ENCODE measurements at places on chromosomes 4 and X.

DNA sequence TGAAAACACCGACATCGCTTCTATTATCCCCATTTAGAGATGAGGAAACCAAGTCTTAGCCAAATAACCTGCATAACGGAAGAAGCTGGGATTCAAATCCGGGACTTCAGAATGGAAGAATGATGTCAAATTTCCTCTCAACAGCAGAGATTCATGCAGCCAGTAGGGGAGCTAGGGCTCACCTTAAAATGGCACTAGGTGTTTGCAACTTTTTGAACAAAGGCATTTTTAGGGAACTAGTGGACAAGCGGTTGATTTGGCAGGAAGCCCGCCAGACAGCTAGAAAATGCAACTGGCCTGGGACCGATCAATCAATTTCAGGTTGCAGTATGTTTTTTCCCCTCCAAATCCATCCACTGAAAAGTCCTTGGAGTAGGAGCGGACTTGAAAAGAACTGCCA is 224.2 kb downstream of the PTTG2 start:
- DNase-seq = no peak

GRCh38 chr4:8185930-8186329 is 13.2 kb upstream of the SH3TC1 start:
- no peak for DNase-seq

DNA sequence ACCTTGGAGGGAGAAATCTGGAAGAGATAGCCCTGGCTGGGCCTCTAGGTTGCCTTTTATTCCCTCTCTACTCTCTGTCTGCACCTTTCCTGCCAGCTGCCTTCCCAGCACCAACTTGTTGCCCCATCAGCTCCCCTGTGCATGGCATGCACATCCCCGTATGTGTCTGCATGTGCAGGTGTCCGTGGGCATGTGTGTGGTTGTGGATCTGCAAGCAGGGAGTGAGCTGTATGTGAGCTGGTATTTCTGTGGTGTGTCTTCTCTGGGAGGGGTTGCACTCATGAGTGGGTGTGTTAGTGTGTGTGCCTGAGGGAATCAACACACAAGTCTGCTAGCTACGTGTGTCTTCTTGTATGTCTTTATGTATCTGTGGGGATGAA is 9.9 kb downstream of the L1CAM start:
- DNase-seq = no peak

DNA sequence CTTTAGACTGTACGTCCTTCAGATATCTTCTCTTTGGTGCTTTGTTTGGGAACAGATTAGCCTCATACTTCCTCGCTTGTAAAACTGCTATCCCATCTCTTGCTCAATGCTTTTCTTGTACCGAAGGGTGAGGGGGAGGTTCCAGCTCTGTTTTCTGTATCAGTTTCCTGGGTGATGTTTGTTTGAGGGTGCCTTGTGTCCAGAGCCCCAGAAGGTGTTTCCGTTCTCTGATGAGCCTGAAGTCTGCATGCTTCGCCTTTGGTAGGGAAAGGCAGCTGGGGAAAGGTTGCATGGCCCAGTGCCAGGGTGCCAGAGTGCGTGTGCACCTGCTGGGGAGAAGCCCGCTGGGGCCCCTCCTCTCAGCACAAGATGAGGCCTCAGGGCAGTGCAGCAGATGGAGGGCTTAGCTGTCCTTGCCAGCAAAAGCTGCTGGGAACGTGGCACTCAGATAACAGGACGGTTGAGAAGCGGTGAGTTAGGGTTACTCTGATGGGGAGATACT is 73.7 kb downstream of the TBL1X start:
- DNase-seq = no peak

DNA sequence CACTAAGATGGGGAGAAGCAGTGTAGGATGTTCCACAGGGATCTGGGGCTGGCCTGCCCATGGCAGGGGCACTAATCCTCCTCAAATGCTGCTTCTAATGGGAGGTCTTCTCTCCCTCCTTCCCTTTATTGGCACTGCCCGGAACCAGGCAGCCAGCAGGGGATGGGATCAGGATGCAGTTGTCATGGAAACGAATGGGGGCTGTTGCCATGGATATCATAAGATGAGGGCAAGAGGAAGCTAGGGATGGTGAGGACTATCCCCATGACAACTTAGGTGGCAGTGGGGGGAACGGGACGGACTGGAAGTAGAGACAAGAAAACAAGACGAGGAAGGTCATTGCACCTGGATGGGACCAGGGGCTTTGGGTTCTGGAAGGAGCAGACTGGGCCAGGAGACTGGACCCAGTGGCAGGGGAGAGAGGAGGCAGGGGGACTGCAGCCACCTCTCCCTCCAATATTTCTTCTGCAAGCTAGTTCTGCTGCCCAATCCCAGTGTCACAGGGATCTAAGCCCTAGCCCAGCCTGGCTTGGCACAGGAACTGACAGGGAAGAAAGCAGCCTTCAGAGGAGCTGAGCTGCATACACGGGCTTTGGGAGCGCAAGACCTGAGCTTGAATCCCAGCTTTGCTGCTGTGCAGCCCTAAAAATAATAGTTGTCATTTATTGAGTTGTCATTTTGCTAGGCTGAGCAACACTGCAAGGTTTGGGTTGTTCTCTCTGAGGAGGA is 19.0 kb downstream of the IQSEC2 start:
- no peak for DNase-seq

DNA sequence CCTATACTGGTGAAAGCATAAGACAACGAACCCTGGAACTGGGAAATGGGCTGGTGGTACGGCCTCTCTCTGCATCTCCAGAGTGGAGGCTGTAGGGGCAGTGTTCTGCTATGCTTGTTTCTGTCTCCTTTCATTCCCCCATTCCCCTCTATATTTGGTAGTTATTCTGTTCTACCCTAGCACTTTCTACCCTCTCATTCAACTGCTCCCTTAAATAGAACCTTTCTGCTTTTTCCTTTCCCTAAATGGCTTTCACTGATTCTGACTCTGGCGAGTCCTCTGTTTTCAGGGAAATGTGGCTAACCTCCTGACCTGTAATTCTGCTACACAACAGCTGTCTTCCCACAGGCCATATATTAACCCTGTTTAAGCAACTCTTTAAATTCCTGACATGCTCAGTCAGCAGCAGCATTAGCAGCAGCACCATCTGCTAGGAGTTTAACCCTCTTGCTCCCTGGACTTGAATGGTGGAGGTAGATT is 94.2 kb downstream of the CXCL13 start:
- no peak for DNase-seq

DNA sequence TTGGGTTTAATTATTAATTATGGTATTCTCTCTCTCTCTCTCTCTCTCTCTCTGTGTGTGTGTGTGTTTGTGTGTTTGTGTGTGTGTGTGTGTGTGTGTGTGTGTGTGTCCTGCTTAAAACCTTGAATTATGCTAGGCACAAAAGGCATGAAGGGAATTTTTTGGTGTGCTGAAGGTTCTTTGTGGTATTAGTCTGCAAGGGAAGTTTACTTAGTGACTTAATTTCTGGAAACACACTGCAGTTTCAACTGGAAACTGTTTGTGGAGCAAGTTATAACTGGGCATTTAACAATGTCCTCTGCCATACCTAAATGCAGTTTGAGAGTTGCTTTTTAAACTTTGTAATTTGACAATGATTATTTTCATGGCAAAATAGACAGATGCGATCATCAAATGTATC is 111.7 kb downstream of the FRMPD4 start:
- no peak for DNase-seq

GRCh38 chr4:154781126-154781982 is at the start of gene RBM46:
Gene RBM46, plus strand, starts transcription at chr4:154781272. Its CDS starts 15,481 bp downstream, at chr4:154796753.
- DNase-seq = no peak

DNA sequence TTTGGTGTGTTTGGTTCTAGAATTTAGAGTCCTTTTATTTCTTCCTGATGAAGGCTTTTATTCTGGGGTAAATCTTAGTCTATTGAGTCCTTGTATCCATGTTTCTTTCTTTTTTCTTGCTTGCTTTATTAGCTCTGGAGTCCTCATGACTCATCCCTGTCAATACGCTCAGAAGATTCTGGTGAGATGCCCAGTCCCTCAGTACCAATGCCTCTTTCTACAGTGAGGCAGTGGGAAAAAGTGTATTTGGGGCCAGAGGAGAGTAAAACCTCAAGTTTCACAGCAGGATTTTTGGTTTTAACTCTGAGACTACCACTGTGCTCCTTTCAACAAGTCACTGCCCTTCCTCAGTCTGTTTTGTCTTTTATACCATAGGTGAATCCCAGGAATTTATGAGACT is 368.0 kb downstream of the GBA3 start:
- DNase-seq = no peak

DNA sequence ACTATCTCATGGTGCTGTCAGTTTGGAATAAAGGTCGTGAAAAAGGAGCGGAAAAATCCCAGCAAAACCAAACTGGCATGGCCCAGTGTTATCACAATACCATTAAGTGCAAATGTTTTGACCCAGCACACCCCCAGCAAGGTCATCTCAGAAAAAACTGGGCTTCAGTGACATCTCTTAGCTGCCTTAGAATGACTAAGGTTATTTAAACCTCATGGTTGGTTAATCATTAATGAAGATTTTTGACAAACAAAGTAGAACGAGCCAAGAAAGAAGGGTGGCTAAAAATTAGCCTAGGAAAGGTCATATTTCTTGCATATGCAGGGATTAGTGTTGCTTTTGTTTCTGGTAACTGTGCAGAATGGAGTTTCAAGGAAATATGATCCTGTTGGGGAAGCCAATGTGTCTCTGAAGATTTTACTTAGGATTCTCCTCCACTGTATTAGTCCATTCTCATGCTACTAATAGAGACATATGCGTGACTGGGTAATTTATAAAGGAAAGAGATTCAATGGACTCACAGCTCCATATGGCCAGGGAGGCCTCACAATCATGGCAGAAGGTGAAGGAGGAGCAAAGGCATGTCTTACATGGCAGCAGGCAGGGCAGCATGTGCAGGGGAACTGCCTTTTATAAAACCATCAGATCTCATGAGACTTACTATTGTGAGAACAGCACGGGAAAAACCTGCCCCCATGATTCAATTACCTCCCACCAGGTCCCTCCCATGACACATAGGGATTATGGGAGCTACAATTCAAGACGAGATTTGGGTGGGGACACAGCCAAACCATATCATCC is 83.5 kb downstream of the CHRNA9 start:
- no peak for DNase-seq

- no peak for DNase-seq
Measured at GRCh38 chr4:182901337-182901736, 15.8 kb downstream of the DCTD start.

- no peak for DNase-seq
Measured at GRCh38 chr4:173879509-173879908, 349.5 kb upstream of the HAND2 start.

- DNase-seq = peak; percentile 29
Measured at GRCh38 chrX:68196939-68197791, 236.1 kb downstream of the OPHN1 start.

DNA sequence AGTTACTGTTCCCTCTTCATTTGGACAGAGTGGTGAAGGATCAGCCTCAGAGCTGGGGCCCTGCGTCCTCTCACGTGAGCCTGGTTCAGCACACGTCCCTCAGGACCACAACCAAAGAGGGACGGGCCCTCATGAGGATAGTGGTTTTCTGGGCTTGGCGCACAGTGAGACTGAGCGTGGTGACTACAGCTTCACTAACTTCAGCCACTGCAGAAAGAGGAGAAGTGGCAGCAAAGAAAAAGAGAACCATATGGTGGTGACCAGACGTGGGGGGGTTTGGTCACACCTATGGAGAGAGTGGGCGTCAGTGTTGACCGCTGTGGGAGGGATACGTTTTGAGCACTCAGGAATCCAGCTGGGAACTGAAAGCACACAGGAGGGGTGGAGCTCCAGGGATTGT is 21.8 kb upstream of the TNIP3 start:
- DNase-seq = no peak

DNA sequence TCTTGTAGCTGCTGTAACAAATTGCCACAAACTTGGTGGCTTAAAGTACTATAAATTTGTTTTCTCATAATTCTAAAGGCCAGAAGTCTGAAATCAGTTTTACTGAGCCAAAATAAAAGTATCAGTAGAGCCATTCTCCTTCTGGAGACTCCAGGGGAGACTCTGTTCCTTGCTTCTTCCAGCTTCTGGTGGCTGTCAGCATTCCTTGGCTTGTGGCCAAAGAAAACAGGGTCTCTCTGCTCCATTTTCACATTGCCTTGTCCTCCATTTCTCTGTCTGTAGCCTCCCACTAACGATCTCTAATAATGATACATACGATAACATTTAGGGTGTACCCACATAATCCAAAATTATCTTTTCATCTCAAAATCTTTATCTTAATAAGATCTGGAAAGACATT is 200.4 kb downstream of the MAB21L2 start:
- DNase-seq = no peak

DNA sequence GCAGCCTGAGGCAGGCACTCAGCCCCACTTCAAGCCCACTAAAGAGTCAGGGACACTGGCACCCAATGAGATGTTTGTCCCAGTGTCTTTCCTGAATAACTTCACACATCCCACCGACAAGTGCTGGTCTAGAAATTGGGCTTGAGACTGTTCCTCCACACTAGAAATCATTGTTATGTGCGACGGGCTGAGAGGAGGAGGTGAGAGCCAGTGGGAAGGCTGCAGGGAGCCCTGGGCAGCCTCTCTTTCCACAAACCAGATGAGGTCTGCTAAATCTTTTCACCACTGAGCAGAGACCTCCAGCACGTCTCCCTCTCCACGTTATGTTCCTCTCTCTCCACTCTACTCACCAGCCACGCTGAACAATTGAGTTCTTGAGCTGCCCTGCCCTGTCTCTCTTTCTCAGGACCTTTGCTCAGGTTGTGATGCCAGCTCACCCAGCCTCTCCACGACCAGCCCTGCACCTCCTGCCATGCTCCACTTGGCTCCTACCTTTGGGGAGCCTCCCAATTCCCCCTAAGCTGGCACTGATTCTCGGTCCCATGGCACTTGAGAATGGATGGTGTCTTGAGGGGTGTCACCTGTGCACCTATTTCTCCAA is 8.4 kb downstream of the SCD5 start:
- DNase-seq = no peak

DNA sequence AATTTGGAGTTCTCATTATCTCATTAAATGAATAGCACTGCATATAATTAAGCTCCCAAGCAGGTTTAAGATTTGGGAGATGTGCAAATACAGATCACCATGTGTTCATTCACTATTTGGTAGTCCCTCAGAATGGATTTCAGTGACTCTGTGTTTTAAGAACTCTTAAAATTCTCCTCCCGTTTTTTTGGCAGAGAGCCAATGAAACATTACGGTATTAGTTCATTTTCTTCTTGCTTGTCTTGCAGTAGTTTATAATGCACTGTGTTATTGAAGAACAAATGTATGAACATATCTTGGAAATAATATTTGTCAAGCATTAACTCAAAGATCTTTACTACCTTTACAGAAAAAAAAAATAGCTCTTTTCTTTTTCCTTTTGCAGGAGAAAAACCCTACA is 32.7 kb downstream of the KLF3 start:
- DNase-seq = no peak

DNA sequence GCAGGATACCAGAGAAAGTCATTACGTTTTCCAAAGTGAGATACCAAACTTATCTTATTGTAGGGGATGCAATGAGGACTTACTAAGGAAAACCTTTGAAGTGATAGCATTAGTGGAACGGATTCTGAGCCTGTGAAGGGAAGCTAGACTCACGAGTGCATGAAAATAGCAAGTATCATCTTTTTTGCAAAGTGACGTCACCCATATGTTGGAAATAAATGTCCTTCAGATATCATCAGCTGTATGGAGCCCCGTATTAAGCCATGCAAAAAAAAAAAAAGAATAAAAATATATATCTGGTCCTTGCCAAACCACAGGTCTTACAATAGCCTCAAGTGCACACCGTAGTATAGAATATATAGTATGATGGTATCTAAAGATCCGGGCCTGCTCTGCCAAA is 46.8 kb upstream of the ITM2A start:
- no peak for DNase-seq

GRCh38 chr4:182885738-182886077 is 31.5 kb downstream of the DCTD start:
- DNase-seq = no peak
